CD4-positive, alpha-beta T cell treated with Interleukin-6 at 100 ng/mL for 8 hours (primary cell): ENCODE measurements at places on chromosomes 16 and 17.

DNA sequence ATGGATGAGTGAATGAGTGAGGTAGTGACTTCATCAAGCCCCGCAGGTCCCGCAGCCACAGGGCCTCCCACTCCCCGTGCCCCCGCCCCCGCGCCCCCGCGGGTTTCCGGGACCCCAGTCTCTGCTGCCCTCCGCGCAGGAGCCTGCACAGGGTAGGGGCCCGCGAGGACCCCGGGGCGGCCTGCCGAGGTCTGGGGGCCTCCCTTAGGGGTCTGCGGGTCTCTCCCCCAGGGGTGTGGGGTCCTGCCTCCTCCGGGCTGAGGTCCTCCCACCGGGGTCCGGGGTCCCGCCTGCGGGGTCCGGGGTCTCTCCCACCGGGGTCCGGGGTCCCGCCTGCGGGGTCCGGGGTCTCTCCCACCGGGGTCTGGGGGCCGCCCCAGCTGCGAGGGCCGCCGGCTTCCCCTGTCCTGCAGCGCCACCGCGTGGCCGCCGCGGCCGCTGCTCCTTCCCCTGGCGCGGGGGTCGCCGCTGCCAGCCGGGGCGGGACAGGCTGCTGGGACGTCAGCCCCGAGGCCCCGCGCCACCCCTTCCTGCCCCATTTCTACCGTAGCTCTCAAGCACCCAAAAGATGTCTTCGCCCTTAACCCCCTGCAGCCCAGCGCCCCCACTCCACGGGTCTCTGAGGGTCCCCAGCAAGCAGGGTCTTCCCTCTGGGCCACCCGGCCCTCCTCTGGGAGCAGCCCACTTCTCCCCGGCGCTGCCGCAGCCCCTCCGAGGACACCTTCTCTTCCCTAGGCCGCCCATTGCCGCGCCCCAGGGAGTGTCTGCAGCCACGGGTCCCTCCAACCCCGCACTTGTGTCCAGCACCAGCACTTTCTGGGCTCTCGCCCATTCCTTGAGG lies 10.4 kb upstream of the CHMP6 start:
- no peak for DNase-seq

GRCh38 chr17:60390925-60391470 lies 935 bp downstream of the USP32 start:
- no peak for DNase-seq

GRCh38 chr17:28324267-28324745 lies 5.3 kb downstream of the TMEM97 start:
- no peak for DNase-seq

DNA sequence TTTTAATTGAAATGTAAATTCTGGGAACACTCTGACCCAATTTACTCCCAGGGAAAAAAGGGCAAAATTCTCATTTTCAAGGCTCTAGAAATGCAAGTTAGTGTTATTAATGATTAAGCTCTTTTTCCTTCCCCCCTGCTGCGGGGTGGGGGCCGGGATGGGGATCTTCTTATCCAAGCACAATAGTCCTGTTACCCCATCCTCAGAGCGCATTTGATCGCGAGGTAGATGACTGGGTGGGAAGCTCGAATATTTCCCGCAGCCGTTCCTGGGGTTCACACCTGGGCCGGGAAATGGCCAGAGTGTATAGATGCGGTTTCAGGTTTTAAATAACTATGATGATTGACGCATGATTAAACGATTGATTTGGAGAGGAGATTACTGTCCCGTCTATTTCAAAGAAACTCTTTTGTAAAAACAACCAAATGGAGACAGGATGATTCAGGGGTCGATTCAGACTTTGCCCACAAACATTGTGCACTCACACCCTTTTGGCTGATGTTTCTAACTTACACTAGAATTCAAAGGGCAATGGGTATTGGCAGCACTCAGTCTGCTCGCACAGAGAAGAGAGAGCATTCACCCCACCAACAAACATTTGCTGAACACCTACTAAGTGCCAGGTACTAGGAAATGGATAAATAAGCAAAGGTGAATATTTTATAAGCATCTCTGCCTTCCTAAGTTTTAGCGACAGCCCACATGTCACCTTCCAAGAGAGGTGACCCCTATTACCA lies 55.0 kb downstream of the SALL1 start:
- no peak for DNase-seq

DNA sequence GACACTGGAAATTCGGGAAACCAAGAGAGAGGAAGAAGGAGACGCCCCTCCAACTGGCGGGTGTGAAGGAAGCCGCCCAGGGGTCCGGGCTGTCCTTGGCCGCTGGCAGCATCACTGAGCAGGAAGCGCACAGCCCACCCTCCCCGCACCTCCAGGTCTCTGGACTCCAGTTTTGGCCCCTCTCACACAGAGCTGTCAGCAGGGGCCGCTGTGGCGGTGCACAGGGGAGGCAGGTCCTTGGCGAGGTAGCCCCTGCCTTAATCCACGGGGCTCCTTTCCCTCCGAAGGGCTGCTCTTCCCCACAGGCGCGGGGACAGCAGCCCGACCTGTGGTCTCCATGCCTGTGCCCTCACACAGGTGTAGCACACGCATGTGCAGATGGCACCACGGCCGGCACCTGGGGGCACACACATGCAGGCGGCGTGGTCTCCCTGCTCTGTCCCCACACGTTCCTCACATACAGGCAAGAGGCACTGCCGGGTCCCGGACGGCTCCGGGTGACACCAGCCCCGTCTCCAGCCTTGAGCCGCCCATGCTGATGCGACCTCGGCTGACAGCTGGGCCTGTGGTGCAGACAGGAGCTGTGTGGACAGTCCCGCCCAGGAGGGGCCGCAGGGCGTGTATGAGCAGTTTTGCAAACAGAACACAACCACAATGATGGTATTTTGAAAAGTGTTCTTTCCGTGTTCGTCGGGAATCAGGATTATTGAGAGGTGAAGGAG lies 26.6 kb upstream of the CHMP6 start:
- DNase-seq = no peak

DNA sequence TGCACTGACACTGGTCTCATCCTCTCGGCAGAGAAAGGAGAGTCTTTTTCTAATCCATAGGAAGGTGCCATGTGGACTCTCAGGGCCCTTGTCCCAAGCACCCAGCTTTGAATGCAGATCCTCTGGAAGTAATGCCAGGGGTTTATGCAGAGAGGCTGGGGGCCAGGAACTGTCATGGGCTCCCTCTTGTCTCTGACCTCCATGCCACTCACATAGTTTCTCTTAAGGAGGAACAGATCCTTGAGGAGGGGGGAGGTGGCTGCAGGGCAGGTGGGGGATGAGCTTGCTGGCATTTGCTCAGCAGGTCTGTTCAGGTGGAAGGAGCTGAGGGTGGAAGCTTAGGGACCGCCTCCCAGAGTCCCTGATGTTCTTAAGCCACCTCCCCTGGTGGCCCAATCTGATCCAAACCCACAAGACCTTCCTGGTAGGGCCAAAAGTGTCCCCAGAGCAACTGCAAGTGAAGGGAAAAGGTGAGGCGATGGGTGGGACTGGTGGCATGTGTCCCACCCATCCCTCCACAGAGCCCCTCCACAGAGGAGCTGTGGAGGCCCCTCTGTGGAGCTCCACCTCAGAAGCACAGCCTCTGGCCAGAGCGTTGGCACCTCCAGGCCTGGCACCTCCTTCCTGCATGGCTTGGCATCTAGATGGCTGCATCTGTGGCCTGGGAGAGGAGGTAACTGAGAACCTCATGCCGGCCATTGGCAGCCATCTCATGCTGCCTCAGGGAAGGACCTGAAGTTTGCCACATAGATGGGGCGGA lies 9.2 kb downstream of the NECAB2 start:
- DNase-seq = no peak

GRCh38 chr16:24652209-24652712 lies 77.2 kb upstream of the TNRC6A start:
- DNase-seq = no peak

DNA sequence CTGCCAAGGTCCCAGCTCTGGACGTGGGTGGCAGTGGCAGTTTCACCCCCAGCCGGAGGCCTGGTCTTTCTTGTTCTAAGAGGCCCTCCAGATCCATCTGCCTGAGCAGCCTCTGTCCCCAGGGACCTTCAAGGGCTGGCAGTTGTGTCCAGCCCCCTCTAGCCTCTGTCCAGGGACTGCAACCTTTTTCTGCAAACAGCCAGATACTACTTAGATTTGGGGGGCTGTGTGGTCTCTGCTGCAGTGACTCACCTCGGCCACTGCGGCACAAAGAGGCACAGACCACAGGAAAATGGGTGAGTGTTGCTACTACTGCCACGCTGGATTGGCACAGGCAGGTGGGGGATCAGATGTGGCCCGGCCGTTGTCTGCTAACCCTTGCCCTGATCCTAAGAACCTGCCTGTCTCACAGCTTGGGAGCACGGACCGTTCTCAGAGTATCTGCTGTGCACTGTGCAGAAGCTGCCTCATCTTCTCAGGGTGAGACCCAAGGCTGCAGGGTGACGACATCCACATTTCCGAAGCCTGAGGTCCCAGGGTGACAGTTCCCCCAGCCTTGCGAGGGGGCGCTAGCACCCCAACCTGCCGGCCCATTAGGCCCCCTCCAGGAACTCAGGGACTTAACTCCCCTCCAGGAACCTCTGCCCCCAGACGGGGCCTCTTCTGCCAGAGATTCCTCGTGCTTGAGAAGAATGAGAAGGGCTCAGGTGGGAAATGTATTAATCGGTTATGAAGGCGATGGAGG lies 27.6 kb downstream of the MXRA7 start:
- no peak for DNase-seq

DNA sequence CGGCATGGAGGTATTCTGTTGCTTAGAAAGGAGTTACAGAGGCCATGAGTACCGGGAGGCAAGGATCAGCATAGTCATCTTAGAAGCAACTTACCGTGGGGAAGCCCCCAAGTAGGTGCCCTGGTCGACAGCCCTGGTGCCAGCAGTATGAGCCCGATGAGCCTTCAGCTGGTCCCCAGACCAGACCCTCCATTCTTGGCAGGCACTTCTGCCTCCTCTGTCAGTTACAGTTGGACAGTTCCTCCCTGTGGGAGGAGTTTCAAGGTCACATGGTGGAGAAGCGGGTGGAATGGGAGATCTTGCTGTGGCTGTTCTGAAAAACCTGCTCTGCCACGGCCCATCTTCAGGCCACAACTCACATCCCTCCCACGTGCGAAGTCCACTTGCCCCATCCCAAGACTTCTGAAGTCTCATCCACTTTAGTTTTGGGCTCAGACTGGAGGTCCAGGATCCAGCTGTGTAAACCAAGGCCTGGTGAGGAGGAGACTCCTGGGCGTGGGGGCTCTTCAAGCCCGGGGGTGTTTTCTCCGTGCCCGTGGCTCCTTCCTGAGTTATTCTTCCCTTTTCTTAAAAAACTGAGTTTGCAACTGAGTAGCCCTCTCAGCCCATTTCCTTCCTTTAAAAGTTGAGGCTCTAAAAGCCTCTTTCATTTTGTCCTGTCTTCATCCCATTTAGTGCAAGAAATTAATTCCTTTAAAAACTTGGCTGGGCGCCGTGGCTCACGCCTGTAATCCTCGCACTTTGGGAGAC lies 133.5 kb downstream of the SEC14L1 start:
- no peak for DNase-seq

DNA sequence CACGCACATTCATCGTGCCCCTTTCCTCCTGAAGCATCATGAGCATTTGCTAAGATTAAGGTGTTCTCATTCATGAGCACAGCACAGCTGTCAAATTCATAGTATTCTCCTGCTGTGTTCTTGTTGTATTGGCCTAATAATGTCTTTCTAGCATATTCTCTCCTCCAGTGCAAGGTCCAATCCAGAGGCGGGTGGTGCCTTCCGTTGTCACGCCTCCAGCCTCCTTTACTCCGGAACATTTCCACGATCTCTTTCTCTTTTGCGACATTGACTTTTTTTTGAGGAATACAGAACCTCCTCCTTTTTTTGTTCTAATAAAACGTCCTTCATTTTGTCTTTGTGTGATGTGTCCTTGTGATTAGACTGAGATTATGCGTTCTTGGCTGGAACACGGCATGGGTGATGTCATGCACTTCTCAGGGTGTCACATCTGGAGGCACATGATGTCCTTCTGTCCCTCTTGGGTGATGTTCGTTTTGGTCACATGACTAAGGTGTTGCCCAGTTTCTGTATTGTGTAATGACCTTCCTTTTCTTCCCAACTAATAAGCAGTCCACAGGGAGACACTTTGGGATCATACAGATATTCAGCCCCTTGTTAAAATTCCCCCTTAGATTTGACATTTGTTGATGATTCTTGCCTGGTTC lies 66.3 kb downstream of the CLEC16A start:
- DNase-seq = no peak

DNA sequence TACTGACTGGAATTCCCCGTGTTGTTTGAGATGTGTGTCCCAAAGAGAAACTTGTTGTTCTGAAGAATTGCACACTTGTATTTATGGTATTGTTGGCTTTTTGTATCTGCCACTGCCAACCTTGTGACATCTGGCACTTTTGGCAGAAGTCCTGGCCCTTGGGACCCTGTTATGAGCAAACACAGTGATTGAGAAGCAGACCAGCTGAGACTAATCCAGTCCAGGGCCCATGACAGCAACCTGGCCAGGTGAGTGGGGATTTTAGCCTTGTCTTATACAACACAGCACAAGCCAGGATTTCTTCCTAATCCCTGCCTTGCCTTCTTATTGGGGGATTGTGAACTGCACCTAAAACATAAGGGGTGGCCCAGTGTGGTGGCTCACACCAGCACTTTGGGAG lies 80.0 kb downstream of the NTN1 start:
- no peak for DNase-seq

DNA sequence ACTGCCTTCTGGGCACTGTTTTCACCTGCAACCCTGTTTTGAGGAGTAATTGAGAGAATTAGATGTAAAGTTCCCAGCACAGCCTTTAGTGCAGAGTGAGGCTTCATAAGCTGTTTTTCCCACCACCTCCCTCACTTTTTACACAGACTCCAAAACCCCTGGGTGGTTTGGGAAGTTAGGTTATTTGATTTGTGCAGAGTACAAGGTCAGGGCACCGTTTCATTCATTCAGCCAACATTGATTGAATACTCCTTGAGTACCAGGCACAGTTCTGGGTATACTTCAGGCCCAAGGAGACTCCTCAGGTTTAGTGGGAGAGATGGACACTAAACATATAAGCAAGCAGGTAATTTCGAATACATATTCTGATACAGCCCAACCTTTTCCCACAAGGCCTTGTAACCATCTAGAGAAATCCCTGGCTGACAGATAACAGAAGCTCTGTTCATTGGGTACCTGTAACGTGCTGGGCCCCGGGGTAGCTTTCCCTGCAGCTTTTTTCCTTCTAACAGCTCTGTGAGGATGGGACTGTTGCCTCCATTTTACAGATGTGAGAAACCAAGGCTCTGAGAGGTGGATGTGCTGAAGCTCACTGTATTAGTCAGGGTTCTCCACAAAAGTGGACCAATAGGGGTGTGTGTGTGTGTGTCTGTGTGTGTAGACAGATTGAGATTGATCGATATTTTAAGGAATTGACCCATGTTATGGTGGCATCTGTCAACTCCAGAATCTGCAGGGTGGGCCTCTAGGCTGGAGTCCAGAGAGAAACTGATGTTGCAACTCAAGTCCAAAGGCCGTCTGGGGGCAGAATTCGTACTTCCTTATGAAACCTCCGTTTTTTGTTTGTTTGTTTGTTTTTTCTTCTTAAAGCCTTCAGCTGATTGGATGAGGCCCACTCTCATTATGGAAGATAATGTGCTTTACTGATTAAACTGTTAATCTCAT lies 234.7 kb downstream of the SNX29 start:
- no peak for DNase-seq

- no peak for DNase-seq
These were observed 32.2 kb upstream of the MFSD6L start for GRCh38 chr17:8831234-8831849.
